Activated T-helper 2 cell treated with anti-CD3 and anti-CD28 coated beads, Interferon-gamma antibody, Interleukin-2, Interleukin-4, amounts not matched to agents 10 μg/mL and 5 μg/mL and 100 μg/mL, durations not matched to agents 14 hours and 24 hours and 36 hours (primary cell): ENCODE measurements at places on chromosomes 5 and 9. TPM values are rescaled to one million over a fixed set of nuclear protein-coding genes. Genes with fewer than 3 reads are reported as not detected.

The ROR2 gene
- total RNA-seq: not detected in 2 replicates

The HTR4 gene
- total RNA-seq: not detected in 2 replicates

The EIF4EBP3 gene
- total RNA-seq: 9.2 and 15.0 TPM in 2 replicates

The GRM6 gene
- not detected in 2 replicates for total RNA-seq

GRCh38 chr9:88237991-88238571 lies 99.8 kb upstream of the SPATA31C2 start:
- DNase-seq: no peak

DNA sequence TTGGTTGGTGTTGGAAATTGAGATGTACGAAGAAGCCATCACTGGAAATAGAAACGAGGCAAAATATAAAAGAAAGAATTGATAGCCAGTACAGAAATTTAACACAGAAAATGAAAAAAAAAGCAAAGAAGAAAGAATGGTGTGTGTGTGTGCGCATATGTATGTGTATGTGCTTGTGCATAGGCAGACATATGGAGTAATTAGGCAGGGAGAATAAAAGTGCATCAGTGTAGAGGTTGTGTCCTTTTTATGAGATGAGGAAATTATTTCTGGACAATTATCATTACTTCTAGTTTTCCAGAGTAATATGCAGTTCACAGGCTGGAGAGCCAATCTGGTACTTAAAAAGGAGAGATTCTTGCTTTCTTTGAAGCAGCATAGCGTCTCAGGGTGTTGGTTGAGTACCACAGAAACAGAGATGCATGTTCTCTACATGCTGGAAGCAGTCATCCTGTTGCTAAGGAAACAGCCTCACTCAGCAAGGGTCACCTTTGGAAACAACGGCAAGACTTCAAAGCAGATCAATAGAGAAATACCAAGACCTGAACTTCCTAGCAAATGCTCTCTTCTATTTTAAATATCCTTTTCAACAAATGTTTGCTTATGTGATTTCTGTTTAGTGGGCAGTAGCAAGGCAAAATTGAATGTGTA lies 172.7 kb downstream of the TAF11L14 start:
- DNase-seq: no peak

DNA sequence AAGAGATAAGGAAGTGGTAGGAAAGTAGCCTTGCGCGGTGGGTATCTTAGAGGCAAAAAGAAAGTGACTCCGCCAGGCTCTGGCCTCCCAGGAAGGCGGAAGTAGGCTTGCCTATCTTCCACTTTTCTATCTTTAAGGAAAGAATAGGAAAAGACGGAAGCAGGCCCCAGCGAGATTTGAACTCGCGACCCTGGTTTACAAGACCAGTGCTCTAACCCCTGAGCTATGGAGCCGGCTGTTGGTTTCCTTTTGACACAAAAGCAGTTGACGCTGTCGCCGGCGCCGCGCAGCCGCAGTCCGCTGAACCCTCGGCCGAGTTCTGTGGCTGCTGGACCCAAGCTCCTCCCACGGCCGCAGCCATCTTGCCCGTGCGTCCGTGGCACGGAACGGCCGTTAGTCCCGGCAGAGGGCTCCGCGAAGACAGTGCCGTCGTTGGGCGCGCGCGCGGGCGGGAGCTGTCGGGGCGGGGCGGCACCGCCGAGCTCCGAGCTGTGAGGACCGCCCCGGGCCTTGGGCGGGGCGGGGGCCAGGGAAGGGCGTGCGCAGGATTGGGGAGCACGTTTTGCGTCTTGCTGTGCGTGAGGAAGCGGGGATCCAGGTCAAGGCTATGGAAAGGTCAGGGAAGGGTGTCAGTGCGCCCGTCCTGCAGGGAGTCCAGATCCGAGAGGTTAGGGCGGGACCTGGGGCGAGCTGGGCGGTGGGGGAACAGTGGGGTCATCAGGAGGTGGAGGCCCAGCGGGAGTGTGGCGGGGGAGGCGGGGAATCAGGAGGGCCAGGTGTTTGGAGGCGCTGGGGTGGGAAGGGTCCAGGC lies 13.3 kb downstream of the TRIM7 start:
- peak; percentile 94 for DNase-seq

DNA sequence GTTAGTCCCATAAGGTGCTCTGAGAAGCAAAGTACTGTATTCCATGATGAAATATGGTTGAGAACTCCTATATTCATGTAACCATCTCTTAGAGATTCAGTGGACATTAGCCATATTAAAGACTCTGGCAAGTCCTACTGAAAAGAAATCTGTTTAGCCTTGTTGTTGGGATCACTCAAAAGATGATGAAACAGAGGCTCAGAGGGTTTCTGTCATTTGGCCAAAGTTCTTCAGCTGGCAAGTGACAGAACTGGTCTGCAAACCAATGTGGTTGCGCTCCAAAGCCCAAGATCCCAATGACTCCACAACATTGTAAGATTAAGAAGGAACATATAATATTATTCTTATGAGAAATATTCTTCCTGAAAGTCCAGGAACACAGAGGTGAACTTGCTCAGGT lies 462.9 kb downstream of the ACTL7B start:
- DNase-seq: no peak

- no peak for DNase-seq
Measured at GRCh38 chr5:173235499-173236394, 741 bp upstream of the NKX2-5 start.

DNA sequence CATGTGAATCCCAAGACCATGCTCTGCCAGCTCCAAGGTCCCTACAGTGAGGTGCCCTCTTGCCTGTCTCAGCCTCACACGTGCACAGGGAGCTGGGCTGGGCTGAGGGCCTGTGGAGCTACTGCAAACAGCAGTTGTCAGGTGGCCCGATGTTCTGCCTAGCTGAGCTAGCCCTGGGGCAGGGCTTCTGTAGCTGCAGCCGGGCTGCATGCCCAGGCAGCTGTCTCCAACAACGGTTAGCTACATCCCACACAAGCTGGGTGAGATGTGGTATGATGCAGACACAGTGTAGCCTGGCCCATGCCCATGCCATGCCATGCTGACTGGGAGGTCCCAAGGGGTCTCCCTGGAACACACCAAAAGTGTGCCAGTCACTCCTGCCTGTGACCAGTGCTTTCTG lies 62.0 kb downstream of the MACROH2A1 start:
- no peak for DNase-seq

- DNase-seq: no peak
Measured at GRCh38 chr9:133253268-133253667, 21.7 kb downstream of the ABO start.

GRCh38 chr5:72847439-72847838 lies 31.0 kb downstream of the TNPO1 start:
- DNase-seq: no peak

GRCh38 chr5:82889088-82889487 lies 188.1 kb downstream of the TMEM167A start:
- DNase-seq: no peak

DNA sequence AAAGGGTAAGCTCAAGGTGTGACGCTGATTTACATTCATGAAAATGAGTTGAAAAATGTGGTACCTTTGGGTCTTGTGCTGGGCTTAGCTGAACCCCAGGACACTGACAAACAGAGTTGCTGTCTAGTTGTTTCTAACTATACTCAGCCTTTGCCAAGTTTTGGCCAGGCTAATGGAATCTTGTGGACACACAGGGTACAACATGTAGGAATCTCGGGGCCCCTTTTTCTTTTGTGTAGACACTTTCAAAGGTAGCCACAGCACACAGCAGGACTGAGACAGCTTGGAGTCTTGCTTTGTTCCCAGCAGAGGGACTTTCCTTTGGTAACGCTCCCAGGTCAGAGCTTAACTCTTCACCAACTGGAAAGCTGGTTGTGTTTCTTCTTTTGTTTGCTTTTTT lies 7.8 kb downstream of the LIX1 start:
- DNase-seq: no peak
